Progenitor cell of endocrine pancreas (in vitro differentiated cells): ENCODE measurements at places on chromosomes 2 and 18. TPM values are rescaled to one million over a fixed set of nuclear protein-coding genes. Genes with fewer than 3 reads are reported as not detected.

DNA sequence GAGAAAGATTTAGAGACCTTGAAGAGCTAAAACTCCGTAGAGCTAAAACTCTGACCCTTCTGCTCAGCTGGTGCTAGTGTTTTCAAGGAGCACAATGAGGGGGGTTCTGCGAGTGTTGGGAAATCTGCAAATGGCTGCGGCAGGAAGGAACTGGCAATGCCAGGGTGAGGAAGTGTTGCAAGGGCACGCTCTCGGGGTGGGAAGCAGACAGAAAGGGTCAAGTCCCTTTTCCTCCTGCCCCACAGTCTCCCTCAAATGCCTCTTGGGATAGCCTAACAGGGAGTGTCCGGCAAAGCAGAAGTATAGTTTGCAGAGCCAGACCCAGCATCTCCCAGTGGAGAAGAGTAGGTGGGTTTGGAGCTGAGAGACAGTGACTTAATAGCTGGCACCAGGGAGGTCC lies 60.5 kb downstream of the NCAPH start:
- DNase-seq = no peak

DNA sequence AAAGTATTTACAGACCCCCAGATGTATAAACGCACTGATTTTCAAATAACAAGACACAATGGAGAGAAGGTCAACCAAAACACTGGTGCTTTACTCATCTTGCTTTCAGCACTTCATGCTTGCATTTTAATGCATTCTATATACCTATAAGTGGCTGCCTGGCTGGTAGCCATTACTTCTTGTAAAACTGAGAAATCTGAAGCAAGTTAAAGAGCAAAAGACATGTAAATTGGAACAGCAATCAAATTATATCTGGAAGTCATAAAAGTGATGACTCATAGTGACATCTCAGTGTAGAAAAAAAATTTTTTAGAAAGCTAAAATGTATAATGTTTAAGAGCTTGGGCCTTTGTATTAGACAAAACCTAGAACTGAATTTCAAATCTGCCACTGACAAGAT lies 106.2 kb downstream of the CCDC141 start:
- no peak for DNase-seq

ELOA2 gene
- total RNA-seq = not detected in 2 replicates

KCNK3 gene
- 1.2 and 1.5 TPM in 2 replicates for total RNA-seq

DNA sequence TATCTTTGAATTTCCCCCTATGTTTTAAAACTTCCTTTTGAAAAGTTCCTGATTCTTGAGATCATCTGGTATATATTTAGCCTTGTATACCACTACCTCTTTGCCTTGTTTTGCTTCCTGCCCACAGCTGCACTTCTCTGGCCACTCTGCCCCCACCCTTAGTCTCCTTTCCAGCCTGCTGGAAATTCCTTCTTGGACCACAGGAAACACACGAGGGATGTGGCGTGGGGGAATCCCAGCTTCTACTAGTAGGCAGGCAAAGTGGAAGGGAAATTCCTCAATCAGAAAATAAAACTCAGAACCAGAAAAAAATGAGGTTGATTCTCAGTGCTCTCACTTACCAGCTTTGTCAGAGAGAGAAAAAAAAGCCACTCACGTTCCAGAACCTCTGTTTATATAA lies 13.4 kb downstream of the IL18RAP start:
- no peak for DNase-seq

DNA sequence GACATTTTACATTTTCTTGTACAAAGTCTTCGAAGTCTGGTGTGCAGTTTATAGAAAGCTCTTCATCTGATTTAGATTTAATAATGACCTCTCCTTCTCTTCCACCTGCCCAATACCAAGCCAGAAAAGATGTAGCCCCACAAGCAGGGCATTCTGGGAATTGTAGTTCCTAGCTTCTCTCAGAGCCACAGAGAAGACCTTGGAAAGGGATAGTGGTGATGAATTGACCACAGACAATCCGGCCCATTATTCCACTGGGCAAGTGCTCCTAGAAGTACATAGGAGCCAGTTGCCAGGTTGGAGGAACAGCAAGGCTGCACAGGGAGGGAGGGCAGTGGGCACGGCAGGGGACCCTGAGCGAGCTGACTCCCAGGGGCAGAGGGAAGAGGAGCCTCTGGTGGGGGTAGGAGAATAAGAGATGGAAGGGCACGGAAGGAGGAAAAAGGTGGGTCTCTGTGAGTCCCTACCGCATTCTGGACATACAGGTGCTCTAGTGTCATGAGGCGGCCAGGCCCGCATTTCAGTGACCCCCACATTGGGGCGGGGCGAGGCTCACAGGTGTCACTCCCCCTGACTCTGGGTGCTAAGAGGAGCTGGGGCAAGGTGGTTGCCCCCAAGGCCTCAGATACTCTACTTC lies 152.5 kb upstream of the HAAO start:
- no peak for DNase-seq

CCDC85A gene
- total RNA-seq = 1.1 TPM in 2 replicates
